Suprapubic skin (tissue), 4 donors: ENCODE measurements at places on chromosomes 11 and 22.

DNA sequence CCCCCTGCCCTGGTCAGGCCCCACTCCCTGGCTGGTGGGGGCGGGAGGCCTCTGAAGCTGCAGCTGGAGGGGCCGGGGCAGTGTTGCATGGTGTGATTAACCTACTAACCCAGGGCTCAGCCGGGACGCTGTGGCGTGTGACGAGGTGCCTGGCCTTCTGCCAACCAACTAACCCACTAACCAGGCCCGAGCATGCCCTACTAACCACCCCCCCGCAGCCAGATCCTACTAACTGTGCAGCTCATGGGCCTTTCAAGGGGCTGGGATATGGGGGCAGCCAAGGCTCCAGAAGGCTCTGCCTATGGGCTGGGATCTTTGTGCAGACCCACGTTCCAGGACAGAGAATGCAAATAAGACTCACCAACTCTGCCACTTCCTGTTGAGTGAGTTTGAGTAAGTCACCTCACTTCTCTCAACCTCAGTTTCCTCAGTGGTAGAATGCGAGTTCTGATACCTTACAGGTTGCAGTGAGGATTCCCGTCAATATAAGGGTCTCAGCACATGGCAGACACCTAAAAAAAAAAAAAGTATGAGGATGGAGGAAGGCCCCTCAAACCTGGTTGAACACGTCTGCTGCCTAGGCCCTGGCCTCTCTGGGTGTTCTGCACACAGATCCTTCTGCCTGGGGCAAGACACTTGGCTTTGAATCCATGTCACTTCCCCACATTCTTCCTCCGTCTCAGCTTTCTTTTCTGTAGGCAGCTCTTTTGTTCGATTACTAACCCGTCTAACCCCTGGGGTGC lies 14.1 kb downstream of the MIAT start:
- DNase-seq: peak; percentile 75

DNA sequence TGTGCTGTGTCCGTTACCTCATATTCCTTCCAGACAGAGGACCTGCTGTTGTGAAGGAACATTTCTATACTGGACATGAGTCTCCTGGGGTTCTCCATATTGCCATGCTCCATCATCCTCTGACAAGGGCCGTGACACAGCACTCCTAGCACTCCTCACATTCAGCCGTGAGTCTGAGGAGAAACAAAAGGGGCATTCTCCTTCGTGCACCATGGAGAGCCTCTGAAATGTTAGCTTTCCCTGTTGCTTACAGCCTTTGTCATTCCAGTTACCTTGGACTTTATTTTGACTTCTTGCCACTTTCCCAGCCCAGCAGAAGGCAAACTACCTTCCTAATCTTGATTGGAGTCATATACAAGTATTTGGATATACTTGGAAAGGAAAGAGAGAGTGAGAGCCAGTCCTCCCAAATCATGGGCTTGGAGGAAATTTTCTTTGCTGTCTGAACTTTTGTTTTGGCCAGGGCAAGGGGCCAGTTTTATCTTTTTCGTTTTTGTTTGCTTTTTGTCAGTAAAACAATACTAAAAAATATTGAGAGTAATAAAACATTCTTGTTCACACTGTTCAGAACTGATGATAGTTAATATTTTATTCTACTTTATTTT lies 29.1 kb upstream of the TECTA start:
- DNase-seq: no peak

- DNase-seq: peak; percentile 19
Observed at GRCh38 chr22:48947636-48948035, 880.0 kb downstream of the BRD1 start.

GRCh38 chr22:40635940-40636379 lies 559 bp downstream of the MRTFA start:
- DNase-seq: peak; percentile 66

- no peak for DNase-seq
Observed at GRCh38 chr11:37371346-37371970, 773.4 kb upstream of the RAG2 start.
